DMS79 treated with DMSO at 0.1 percent for 48 hours (cell line): ENCODE measurements at places on chromosomes 3 and 15.

DNA sequence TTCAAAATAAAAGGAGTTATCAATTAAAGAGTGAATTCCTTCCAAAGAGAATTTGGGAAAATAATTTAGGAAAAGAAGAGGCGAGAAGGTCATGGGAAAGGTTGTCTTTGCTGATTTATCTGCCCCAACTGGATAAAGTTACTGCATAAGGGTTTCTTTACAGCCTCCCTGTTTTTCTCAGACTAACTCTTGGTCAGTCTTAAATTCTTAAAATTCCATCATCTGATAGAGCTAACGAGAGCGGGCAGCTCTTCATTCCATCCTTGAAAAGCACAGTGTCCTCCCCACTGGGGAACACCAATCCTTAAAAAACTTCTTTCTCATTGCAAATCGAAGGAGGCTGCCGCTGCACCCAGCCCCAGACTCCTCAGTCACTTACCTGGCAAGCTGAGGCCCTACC lies 107.2 kb downstream of the PGPEP1L start:
- no peak for DNase-seq

GRCh38 chr15:90757461-90757860 lies 40.3 kb downstream of the BLM start:
- no peak for DNase-seq

DNA sequence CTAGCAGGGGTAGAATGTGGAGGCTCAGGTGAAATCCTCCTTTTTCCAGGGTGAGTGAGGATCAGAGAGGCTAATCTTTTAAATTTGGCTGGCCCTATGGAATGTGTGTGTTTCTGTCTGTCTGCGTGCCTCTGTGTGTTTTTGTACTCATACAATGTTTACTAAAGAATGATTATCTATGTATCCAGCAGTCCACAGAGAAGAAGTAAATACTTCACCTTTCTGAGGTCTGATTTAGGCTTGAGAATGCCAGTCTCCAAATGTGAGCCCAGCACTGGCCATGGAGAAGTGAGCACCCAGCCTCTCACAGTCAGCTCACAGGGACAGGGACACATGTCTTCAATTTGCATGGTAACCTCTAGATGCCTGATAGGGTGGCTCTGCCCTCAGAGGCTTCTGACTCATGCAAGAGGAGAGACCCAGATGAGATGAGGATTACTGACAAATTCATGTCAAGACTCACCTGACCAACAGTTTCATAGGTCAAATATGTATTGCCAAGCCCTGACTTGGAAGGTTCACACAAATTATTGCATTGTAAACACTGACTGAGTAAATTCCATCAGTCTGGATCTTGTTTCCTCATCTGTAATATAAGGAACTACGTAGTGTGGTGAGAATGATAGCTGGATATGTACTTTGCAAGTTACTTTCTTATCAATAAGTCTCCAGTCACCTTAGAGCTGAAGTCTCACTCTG lies 31.0 kb downstream of the ENTPD3 start:
- DNase-seq = no peak

GRCh38 chr3:41222501-41222900 lies 23.2 kb downstream of the CTNNB1 start:
- no peak for DNase-seq

DNA sequence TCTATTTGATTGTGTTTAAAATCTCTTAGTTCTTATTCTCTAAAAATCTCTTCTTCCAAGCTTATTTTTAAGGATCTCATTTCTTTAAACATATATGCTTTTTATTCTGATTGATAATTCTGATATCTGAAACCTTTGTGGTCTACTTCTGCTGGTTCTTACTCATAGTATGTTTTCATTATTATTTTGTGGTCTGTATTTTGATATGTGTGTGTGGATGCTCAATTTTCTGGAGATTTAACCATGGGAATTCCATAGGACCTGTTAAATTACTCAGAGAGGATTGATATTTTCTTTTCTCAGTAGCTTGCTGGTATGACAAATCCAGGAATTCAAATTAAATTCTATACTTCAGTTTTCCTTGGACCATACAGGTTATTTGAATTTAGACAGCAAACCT lies 14.7 kb upstream of the HHLA2 start:
- no peak for DNase-seq

DNA sequence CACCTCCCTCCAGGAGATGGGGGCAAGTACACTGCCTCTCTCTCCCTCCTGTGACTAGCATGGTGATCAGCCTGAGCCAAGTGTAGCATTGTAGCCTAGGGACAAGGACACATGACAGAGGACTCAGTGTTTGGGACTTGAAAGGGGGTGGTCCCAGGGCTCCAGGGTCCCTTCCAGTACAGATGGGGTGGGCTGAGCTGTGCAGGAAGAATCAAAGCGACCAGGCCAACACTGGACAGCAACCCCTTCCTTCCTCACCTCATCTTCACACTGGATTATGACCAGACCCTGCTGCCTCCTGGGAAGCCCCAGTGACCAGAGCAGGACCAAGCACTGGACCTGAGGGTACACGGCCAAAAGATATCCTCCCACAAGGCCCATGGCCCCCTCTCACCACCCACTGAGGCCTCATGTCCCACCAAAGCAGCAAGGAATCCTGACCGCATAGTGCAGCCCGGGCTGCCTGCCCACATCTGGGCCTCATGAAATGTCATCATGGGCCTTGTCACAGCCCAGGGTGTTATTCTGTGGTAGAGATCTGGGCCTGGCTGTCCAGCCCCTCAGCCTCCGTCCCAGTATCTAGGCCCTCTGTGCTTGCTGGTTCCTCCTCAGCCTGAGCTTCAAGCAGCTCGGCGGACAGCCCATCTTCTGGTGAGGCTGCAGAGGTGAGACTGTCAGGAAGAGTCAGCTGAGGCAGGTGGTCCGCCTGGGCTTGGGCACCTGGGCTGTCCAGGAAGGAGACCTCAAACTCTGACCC lies 9.5 kb downstream of the GORASP1 start:
- no peak for DNase-seq

GRCh38 chr3:13598201-13598600 lies 49.3 kb downstream of the FBLN2 start:
- no peak for DNase-seq

- no peak for DNase-seq
Observed at GRCh38 chr3:187288131-187288854, 3.2 kb downstream of the MASP1 start.

DNA sequence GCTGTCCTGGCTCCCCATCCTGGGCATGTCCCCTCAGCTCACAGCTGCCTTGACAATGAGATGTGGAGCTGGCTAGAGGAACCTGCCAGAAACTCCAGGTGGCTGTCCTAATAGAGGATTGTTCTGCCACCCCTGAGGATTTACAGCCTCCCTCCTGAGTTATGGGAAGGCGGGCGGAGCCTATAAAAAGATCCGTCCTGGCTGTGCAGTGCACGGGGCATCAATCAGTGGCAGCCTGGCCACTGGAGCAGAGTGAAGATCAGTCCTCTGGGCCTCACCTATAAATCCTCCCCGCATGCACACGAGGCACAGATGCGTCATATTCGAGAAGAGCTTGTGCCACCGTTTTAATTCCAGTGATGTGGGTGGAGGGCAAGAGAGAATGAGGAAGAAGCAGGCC lies 90.0 kb downstream of the MEGF11 start:
- no peak for DNase-seq

GRCh38 chr3:43770426-43771103 lies 79.8 kb downstream of the ABHD5 start:
- DNase-seq = peak; percentile 27

GRCh38 chr3:153061938-153062528 lies 100.0 kb upstream of the RAP2B start:
- DNase-seq = no peak

DNA sequence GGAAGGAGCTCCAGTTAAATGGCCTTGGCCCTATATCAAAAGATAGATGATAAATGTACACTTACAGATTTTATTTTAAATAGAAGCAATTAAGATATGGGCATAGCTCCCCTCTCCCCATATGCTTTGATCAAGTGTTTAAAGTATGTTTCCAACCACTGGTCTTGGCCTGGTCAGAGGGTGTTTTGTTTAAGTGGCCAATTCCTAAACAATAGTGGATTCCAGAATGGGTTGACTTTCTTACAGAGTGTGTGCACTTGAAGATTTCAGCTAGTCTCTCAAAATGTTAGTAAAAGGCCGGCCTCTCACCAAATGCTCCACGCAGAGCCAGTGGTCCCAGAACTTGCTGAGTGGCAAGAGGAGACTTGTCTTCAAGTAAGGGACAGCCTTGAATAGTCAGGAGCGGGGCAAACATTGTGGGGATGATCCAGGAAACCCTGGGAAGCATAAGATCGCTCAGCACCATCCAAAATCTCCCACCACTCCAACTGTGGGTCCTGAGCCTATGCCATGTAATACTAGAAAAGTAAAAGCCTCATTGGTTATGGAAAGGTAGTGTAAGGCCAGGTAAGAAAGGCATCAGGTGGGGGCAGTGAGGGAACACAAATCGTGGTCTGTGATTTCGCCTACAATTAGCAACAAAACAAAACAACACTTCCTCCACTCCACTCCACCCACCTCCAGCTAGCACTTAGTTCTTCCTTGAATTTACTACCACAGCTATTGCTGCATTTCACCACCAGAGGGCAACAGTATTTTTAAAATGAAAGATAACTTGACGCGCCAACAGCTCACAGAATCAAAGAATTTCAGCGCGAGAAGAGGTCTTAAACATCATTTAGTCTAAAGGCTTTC lies 4.8 kb downstream of the RARRES1 start:
- peak; percentile 63 for DNase-seq
